RCC 7860 (cell line): ENCODE measurements at places on chromosomes 7 and 10.

- DNase-seq, result no peak
These were observed 65.6 kb downstream of the HBP1 start for GRCh38 chr7:107234436-107234835.

- no peak for DNase-seq
These were observed 78.0 kb downstream of the WDR11 start for GRCh38 chr10:120929166-120929565.

- DNase-seq, result no peak
These were observed 36.3 kb downstream of the AFAP1L2 start for GRCh38 chr10:114368057-114368391.

- DNase-seq, result peak; percentile 31
These were observed 40.0 kb upstream of the PFKFB3 start for GRCh38 chr10:6162589-6163356.

GRCh38 chr7:21887779-21888178 lies 57.9 kb downstream of the CDCA7L start:
- DNase-seq, result no peak

DNA sequence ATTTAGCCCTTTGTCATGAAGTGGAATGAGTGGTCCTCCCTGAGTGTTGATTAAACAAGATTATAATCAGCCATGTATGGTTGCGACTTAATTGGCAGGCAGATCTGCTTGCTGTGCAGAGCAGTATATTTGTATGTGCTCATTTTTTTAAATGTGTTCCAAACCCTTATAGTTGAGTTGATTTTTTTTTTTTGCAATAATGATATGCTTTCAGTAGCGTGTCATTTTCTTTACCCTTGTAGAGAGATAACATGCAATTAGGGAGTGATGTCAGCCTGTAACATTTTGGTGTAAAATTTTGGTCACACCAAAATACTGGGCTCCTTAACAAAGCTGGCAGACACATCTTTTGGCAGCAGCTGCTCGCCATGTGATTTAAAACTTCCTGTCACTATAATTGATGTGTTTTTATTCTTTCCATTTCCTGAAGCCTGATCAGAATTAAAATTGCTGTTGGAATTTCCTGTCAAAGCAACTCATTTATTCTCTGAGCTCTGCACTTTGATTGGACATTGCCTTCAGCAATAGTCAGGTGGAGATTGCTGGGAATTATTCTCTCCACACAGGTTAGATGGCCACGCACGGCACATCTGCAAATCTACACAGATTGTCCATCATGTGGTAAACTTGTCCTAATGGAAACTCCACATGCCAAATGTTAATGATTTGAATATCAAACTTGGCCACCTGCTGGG lies 125.3 kb downstream of the DYNC1I1 start:
- no peak for DNase-seq
